ENCODE measurements at places on chromosomes 13 and 19. TPM values are rescaled to one million over a fixed set of nuclear protein-coding genes. Genes with fewer than 3 reads are reported as not detected.
A peak's percentile ranks its signal among the peaks of the same experiment; 100 is the strongest.

Gene LGALS4
- 1.2 TPM for polyA plus RNA-seq

Gene CBY2
- polyA plus RNA-seq: not detected

Gene SBSN
- not detected for polyA plus RNA-seq

Gene ZNF738
- 3.1 TPM for polyA plus RNA-seq

Gene ZNF610
- polyA plus RNA-seq: 4.2 TPM

Gene CELF5
- polyA plus RNA-seq: 0.15 TPM

GRCh38 chr19:10152100-10152499, 32.4 kb upstream of the EIF3G start:
- no peak for DNase-seq

DNA sequence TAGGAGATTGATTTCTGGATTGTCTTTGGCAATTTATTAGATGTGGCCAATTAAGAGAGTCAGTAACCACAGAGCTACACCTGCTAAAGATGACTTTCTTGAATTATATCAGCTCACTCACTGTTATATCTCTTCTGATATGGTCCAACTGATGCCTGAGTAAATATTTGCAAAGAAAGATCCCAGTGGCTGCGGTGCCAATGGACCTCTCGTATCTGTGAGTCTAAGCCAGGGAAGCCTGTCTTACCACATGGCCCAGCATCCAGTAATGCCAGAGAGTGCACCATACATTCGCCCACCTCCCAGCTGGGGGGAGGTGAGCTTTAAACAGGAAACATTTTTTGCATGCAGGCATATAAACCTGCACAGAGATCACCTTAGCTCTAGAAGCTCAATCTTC, 82.7 kb upstream of the SLC15A1 start:
- DNase-seq: no peak

GRCh38 chr19:21765151-21765550, 2.2 kb downstream of the ZNF100 start:
- no peak for DNase-seq

DNA sequence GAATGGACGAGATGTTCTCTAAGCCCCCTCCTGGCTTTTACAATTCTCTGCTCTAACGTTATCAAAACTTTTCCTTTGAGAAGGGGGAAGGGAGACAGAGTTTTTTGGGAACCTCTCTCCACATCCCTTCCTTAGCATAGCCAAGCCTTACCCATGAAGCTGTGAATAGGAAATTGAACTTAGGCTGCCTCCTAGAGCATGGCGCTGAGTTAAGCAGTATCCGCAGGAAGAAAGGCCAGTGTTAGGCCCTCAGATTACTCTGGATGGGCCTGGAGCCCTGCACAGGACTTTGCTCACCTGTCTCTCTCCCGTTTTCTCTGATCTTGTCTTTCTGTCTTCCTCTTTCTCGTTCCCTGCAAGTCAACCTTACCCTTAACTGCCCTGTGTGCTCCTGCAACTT, 39.6 kb downstream of the CYP2B6 start:
- no peak for DNase-seq

- DNase-seq: peak; percentile 29
Measured at GRCh38 chr13:39515224-39515714, 87.7 kb downstream of the LHFPL6 start.

DNA sequence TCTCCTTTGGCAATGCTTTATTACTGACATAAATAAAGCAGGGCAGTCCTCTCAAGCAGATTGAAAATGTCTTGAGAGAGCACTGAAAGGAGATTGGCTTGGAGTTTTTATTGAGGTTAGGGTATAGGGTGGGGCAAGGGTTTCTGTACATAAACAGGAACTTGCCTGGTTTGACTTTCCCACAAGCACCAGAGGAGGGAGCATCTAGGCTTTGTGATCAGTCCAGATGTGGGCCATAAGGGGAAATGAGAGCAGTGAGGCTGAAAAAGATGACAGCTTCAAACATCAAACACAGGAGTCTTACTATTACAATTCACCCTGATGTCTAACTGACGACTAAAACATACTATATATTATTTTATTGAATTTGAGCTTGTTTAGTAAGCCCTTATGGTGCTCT, 260.9 kb downstream of the MTUS2 start:
- no peak for DNase-seq

GRCh38 chr19:4577020-4577782, 17.7 kb upstream of the SEMA6B start:
- no peak for DNase-seq

GRCh38 chr19:4455719-4456475, 1.7 kb downstream of the UBXN6 start:
- peak; percentile 86 for DNase-seq

GRCh38 chr19:54189145-54189734, at the start of gene MBOAT7:
MBOAT7 (minus strand) TSS chr19:54189580; CDS start chr19:54188508, 1,072 bp downstream.
- no peak for DNase-seq

DNA sequence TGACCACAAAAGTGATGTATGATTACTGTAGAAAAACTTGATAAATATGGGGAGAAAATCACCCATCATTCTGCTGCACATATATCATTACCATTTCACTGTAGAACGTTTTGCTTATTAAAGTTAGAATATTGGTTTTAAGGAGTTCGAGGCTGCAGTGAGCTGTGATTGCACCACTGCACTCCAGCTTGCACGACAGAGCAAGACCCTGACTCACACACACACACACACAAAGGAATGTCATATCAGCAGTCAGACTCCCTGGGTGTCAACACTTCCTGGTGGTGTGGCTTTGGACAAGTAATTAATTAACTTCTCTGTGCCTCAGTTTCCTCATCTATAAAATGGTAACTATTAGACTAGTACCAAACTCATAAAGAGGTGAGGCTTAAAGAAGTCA, 11.3 kb upstream of the PNMA8A start:
- DNase-seq: no peak

- no peak for DNase-seq
Measured at GRCh38 chr19:33620611-33621010, 1.1 kb upstream of the CHST8 start.

DNA sequence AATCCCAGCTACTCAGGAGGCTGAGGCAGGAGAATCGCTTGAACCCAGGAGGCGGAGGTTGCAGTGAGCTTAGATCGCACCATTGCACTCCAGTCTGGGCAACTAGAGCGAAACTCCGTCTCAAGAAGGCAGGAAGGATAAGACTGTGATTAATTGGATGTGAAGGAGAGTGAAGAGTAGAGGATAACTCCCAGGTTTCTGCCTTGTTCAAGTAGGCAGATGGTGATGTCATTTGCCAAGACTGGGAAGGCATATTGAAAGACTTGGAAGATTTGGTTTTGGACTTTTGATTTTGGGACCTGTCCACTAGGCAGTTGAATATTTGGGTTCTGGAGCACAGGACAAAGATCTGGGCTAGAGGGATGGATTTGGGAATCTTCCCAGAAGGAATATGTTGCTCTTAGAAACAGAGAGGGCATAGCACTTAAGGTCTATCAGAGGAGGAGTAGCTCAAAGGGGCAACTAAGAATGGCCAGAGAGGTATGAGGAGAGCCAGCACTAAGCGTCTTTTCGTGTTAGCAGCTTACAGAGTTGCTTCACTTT, 20.0 kb downstream of the GARRE1 start:
- no peak for DNase-seq

- no peak for DNase-seq
Measured at GRCh38 chr19:438416-438958, 22.3 kb downstream of the SHC2 start.

- DNase-seq: no peak
Measured at GRCh38 chr13:23655321-23655720, 85.1 kb downstream of the TNFRSF19 start.

- no peak for DNase-seq
Measured at GRCh38 chr19:16428372-16429036, 43.3 kb downstream of the EPS15L1 start.

DNA sequence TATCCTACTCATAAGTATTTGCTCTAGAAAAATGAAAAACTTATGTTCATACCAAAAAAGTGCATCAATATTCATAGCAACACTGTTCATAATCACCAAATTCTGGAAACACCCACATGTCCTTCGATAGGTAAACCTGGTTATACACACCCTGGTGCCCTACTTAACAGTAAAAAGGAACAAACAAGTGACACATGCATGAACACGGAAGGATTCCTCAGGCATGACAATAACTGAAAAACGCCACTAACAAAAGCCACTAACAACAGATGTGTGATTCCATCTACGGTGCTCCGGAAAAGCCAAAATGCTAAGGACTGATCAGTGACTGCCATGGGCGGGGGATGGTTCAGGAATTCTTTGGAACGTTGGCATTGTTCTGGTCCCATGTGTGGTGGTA, 65.5 kb downstream of the STK24 start:
- DNase-seq: no peak

GRCh38 chr19:16594131-16594586, 21.9 kb upstream of the SLC35E1 start:
- DNase-seq: no peak

DNA sequence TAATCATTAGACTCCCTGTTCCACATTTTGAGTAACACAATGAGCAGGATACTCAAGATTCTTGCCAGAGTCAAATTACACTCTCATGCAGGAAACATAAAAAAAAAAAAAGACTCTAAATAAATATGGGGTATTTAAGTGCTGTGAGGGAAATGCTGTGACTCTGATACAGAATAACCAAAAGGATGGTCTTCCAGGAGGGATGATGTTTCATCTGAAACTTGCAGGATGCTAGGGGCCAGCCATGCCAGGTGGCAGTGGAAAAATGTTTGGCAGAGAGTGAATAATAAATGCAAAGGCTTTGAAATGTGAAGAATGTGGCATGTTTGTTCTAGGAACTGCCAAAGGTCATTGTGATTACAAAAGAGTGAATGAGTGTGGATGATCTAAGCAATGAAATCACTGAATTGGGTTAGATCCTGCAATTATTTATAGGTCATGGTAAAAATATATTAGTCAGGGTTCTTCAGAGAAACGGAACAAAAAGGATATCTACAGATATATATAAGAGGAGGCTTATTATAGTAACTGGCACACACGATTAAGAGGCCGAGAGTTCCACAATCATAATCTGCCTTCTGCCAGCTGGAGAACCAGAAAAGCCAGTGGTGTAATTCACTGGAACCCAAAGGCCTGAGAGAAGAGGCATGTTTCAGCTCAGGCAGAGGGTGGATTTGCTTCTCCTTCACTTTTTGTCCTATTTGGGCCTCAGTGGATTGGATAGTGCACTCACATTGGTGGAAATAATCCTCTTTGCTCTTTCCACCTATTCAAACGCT, 1832.8 kb upstream of the MIR17HG start:
- DNase-seq: no peak

GRCh38 chr13:81025091-81025490, 684.2 kb upstream of the SPRY2 start:
- DNase-seq: no peak

- no peak for DNase-seq
Measured at GRCh38 chr19:1435378-1435989, 2.7 kb upstream of the RPS15 start.

DNA sequence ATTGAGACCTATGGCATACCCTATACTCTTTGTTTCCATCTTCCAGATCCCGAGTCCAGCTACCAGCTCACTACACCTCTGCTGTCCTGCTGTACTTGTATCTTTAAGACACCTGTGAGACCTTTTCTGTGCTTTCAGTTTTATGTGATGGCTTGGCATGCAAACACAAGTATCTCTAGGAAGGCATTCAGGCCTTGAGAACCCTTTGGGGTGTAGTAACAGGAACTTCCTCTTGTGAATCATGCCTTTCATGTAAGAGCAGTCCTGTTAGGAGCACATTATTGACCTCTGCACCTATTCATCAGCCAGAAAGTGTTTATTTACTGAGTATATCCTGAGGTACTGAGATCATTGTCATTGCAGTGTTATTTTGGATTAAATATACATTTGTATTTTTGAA, 87.0 kb upstream of the HTR2A start:
- no peak for DNase-seq

GRCh38 chr19:3034656-3035541, 5.8 kb upstream of the TLE2 start:
- DNase-seq: peak; percentile 51

All from kidney (tissue), 22 donors.